ENCODE measurements at places on chromosomes 2 and 18.
A peak's percentile ranks its signal among the peaks of the same experiment; 100 is the strongest.

DNA sequence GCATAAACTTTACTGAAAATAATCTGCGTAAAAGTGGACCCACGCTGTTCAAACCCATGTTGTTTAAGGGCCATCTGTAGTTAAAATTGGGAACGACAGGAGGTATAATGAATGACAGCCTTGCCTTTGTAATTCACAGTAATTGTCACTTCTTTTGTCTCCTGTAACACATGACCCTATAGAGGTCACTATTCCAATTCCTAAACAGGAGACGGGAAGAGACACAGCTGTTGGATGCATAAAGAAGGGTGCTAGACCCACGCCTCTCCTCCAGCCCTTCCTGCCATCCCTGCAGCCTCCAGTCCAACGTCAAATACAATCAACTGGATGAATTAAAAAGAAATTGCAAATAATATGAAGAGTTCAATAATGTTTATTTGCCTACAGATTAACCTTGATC lies 63.1 kb upstream of the NFATC1 start:
- DNase-seq = no peak

DNA sequence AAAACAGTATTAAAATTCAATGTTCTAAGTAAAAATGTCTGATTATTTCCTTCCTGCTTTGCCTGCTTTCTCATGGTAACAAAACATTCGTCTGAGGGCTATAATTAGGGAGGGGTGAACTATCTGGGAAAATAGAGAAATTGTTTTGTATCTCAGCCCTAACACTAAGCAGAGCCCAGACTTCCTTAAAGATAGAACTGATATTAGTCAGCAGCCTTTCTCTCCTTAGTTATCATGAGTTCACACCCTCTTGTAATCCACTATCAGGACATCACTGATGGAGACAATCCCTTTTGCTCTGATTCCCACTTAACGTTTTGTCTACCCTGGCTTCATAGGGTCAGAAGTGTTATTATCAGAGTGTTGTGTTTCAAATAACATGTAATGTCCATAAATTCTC lies 701.1 kb upstream of the ZEB2 start:
- DNase-seq = no peak

DNA sequence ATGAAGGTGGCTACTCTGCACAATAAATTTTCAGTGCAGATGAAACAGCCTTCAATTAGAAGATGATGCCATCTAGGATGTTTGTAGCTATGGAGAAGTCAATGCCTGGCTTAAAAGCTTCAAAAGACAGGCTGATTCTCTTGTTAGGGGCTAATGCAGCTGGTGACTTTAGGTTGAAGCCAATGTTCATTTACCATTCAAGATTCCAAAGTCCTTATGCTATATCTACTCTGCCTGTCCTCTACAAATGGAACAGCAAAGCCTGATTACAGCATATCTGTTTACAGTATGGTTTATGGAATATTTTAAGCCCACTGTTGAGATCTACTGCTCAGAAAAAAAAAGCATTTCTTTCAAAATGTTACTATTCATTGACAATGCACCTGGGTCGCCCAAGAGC lies 15.8 kb downstream of the TGFA start:
- DNase-seq = no peak

DNA sequence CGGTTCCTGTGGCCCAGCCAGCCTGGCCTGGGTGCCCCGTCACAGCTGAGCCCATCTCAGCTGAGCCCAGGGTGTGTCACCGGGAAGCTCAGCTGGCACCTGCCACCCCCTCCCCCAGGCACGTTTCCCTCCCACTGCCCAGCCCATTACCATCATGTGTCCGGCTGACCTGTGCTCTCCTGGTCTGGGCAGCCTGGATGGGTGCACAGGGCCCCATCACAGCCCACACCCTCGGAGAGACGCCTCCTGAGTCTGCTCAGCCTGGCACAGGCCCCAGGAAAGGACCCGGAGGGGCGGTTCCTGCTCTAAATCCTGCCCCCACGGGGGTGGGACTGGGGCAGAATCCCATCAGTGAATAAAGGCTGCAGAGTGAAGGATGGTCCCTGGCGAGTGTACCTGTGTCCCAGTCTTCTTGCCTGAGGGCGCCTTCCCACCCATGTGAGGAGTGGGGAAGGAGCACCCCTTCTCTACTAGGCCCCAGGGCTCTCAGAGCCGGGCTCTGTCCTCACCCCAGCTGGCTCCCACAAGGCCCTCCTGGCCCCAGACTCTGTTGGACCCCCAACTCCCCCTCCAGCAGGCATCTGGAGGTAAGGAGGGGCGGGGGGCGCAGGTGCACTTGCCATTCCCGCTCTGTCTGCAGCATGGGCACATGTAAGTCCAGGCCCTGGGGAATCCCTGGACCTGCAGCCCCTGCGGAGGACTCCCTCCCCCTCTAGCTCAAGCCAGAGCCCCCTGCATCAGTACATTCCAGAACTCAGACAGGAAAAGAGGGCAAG lies 21.2 kb downstream of the GPC1 start:
- peak; percentile 87 for DNase-seq

GRCh38 chr2:240568678-240569522 lies 616 bp downstream of the RNPEPL1 start:
- DNase-seq = peak; percentile 68

- no peak for DNase-seq
Observed at GRCh38 chr2:191446910-191447309, 201.7 kb downstream of the MYO1B start.

DNA sequence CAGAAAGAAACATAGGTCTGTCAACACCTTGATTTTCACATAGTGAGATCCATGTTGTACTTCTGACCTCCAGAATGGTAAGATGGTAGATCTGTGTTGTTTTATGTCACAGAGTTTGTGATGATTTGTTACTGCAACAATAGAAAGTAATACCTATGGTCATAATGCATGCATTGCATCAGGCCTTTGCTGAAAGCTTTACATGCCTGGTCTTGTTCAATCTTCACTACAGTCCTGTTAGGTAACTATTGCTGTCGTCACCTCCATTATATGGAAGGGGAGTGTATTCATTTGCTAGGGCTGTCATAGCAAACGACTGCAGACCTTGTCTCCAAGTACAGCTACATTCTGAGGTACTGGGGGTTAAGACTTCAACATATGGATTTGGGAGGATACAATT lies 243.5 kb downstream of the ANAPC1 start:
- DNase-seq = no peak

- peak; percentile 55 for DNase-seq
Observed at GRCh38 chr2:130823886-130824491, 12.7 kb upstream of the ARHGEF4 start.

GRCh38 chr2:95057535-95058370 lies 32.2 kb downstream of the MAL start:
- peak; percentile 91 for DNase-seq

DNA sequence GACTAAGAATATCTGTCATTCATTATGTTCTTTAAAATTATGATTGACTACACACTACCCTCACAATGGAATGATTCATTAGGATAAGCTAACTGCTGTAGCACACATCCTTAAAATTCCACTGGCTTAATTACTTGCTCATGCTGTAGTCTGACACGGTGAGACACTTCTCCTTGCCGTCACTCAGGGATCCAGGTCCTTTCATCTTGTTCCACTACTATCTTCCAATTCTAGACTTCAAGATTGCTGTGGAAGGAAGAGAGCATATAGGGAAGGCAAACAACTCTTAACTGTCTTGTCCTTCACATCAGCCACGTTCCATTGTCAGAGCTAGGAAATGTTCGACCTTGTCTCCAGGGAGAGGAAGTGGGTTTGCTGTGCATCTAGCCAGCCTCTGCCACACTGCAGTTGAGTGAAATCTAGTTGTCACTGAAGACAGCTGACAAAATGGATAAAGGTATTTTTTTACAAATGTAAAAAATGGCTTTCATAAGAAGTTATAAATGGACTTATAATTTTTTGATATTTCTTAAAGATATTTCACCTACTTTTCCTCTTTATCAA lies 30.1 kb downstream of the GREB1L start:
- no peak for DNase-seq

- no peak for DNase-seq
Observed at GRCh38 chr2:180257247-180257646, 250.2 kb upstream of the CWC22 start.

DNA sequence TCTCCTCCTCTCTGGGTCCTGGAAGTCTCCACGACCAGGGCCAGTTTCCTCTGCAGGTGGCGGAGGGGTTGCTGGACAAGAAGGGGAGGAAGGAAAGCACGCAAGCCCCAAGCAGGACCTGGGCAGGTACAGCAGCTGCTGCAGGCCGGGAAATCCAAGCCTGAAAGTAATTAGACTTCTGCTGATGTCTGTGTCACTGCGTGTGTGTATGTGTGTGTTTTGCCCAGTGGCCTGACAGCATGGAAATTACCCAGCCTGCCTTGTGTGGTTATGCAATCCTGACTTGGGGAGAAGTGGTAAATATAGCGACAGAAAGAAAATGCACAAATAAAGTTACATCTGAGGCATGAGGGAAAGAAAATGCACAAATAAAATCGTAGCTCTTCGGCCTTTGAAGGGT lies 121.8 kb upstream of the ZBTB14 start:
- peak; percentile 52 for DNase-seq

DNA sequence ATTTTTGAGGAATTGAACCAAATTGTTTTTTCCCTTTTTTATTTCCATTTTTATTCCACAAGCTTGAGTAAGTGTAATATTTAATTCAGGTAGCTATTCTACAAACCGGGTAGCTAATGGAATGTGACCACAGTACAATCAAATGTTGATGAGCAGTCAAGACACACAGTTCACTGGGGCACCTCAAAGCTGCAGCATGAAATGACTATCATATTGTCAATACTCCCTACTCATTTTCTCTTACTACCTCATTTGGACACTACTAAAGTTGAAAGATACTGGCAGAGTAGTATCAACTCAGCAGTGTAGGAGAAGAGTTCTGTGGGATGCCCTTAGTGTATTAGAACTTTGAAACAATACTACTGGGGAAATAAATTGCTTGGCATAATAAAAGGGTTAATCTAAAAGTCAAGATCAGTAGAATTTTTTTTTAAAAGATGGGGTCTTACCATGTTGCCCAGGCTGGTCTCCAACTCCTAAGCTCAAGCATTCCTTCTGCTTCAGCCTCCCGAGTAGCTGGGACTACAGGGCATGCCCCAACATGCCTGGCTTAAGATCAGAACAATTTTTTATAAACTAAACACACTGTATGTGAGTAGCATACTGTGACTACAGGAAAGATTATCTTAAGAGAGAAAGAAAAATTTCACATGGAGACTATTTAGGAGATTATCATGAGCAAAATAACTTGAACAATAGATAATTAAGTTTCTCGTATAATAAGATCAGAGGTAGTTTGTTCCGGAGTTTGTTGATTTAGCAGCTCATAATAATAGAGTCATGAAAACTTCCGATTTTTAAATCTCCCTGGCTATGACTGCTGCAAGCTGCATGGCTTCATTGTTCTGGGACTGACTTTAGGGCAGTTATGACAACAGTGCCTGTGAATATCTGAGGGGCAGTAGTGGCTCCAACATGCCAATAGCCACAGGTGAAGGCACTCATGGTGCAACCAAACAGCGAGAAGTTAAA lies 43.7 kb downstream of the MYO3B start:
- DNase-seq = no peak

GRCh38 chr2:166867874-166868514 lies 20.3 kb upstream of the XIRP2 start:
- DNase-seq = no peak

GRCh38 chr18:46174342-46175041 lies 70.3 kb downstream of the HAUS1 start:
- DNase-seq = peak; percentile 72

GRCh38 chr2:161425728-161426454 lies 9.8 kb downstream of the TBR1 start:
- no peak for DNase-seq

DNA sequence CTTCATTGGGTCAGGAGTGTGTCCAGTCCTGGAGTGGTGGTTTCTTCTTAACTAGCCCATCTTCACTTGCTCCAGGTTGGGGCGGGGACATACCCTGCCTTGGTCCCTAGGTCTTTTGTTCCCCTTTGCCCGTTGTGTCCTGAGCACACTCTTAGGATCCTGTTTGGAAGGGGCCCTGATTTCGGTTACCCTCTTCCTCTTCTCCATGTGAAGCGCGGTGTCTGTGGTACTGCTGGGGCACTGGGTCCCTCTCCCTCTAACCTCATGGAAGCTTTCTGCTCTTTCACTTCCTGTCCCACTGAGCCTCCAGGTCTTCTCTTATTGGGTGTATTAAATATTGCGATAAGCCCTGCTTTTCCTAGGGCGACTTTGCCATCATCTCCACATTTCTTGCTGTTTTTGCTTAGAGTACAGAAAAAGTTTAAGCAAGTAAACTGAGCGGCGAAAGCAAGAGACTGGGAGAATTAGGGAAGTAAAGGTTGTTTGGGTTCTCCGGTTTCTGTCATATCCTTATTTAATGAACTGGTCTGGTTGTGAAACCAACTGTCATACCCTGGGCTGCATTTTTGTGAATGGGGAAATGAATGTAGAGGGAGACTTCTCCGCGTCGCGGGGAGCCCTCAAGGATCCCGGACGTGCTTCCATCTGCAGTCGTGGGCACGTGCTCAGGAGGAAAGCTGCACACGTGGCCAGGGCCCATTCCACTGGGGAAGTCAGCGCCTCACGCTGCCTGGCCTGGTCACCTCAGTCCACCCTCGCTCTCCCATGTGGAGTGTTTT lies 73.8 kb upstream of the B3GNT7 start:
- no peak for DNase-seq

DNA sequence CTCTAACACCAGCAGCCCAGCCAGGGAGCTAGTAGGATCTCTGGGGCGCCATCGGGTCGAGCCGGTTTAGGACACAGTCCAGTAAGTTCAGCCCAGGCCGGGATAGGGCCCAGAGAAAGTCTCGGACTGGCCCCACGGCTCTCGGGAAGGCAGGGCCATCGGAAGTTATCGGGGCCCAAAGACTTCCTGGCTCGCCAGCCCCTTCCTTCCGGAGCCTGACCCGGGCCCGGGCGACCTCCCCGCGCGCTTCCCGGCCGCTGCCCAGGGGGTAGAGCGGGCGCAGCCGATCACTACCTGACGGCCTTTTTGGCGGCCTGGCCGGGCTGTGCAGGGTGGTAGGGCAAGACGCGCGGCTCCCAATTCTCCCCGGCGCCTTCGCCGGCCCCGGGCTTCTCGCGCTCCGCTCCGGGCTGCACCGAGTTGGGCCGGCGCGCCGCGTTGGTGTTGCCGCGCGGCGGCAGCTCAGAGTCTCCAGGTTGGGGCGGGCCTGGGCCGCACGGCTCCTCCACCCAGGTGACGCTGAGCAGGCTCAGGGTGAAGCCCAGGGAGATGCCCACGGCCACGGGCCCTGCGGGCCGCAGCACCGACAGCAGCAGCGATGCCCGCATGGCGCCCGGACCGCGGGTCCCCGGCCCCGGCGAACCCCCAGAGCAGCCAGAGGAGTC lies 546 bp downstream of the CHPF start:
- DNase-seq = no peak

All from posterior cingulate gyrus (tissue), 11 donors.